Osteoblast (primary cell): ENCODE measurements at places on chromosomes 5 and 9. TPM values are rescaled to one million over a fixed set of nuclear protein-coding genes. Genes with fewer than 3 reads are reported as not detected.

DNA sequence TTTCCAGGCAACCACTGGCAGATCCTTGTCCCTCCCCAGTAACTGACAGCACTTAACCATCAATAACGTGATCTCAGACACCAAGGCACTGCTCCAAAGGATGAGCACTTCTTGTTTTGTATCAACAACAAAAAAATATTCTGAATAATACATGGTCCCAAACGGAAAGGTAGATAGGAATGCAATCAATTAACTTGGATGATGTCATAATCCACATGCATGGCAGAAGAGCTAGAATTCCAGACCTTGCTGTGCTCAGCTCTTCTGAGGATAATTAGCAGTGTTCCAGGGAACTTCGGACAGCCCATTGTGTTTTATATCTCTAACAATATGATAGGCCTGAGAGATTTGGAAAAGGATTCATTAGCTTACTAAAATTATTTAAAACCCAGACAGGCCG, 288.4 kb upstream of the PCSK5 start:
- DNase-seq, result no peak

DNA sequence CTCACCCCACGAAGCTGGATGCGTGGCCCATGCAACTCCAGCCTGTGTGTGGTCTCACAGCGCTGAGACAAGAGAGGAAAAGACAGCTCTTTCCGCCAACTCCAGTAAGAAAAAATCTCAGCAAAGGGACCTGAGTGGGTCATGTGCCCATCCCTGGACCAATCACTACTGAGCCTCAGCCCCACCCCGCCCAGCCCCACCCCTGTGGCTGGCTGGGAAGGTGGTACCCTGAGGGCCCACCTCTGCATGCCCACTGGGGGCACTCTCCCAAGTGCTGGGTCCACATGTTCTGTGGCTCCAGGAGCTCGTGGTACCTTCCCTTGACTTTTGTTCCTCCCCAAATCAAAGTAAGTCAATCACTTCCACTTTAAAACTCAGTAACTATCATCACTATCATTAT, 105.1 kb upstream of the SMIM23 start:
- DNase-seq, result no peak

GRCh38 chr9:25845867-25846266, 167.6 kb upstream of the TUSC1 start:
- DNase-seq, result no peak

The CATSPER3 gene
- total RNA-seq, result 0.29 and 0.36 TPM in 2 replicates

DNA sequence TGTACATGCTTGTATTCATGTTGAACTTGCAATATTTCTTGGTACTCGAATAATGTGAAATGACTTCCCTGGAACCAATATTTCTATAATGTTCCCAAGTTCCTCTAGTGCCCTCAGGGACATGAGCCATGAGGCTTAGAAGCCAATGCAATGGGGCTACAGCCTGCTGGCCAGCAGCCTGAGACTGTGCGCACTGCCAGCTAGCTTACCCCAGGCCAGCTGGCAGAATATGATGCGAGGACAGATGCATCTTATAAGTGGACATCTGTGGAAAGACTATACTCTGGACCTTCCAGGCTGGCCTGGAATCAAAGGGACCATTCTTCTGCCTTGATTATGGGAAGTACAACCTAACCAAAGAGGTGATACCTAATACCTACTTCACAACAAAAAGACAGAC, 1862.0 kb upstream of the ACO1 start:
- no peak for DNase-seq

DNA sequence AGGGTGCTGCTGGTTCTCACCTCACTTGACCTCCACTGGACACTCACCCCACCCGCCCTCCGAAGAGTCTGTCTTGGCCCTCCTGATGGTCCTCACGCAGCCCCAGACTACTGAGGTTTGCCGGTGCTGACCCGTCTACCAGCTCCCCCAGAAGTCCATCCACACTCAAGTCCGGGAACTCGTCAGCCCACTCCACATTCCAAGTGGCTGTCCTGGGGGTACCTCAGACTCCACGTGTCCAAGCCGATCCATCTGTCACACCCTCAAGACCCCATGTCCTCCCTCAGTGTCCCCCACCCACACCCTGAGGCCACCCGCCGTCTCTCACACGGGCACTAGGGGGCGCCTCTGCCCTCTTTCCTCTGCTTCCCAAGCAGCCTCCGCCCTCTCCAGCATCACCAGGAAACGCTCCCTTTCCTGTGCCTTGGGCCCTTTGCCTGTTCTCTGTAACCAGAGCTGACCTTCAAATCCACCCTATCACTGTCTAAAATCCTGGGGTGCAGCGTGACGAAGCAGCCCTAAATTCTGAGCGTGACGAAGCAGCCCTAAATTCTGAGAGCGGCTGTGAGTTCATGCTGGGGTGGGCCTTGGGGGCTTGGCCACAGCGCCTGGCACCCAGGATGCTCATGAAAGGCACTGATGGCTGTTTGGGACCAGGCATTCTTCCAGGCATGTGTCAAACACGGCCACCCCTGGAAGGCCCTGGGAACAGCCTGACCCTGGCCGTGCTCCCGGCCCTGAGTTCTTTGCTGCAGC, 95.7 kb downstream of the KCNT1 start:
- DNase-seq, result peak; percentile 97

GRCh38 chr5:1004461-1005248, 3.9 kb upstream of the NKD2 start:
- DNase-seq, result peak; percentile 90

The SRA1 gene
- 28.2 and 35.7 TPM in 2 replicates for total RNA-seq

- peak; percentile 93 for DNase-seq
Observed at GRCh38 chr9:72633966-72634365, 112.6 kb downstream of the TMC1 start.

The PCDHGB6 gene
- 6.2 and 8.0 TPM in 2 replicates for total RNA-seq

The ERBIN gene
- 189 and 199 TPM in 2 replicates for total RNA-seq

The BHMT2 gene
- total RNA-seq, result 8.3 and 12.1 TPM in 2 replicates

DNA sequence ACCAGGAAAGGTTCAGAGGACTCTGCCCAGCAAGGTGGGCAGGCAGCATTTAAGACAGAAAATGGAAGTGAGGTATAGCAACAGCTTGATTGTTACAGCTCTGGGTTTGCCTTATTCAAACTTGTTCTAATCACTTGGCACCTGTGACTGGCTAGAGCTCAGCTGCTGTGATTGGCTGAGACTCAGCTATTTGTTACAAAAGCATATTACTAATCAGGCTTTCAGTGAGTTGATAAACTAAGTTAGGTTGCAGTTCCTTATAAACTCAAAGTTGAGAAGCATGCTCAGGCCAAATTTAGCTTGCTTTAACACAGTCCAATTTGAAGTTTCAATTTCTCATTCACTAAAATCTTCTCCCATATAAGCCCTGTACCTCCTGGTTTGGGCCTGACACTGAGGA, 56.3 kb downstream of the GDA start:
- no peak for DNase-seq
